WTC11 (cell line): ENCODE measurements at places on chromosomes 3 and 15. TPM values are rescaled to one million over a fixed set of nuclear protein-coding genes. Genes with fewer than 3 reads are reported as not detected.

Gene SLC6A1
- total RNA-seq, result 0.50 to 0.72 TPM (median 0.50 TPM) in 3 replicates

Gene WNT5A
- total RNA-seq, result 4.9 to 10.6 TPM (median 5.4 TPM) in 3 replicates

Gene HYAL2
- 58.0 to 65.6 TPM (median 62.9 TPM) in 3 replicates for total RNA-seq

Gene RPP25
- 28.3 to 31.3 TPM (median 29.0 TPM) in 3 replicates for total RNA-seq
